ENCODE measurements at places on chromosomes 4 and X.

GRCh38 chr4:184583738-184584502, 65.3 kb downstream of the CASP3 start:
- DNase-seq: no peak

GRCh38 chr4:141630854-141631253, 5.5 kb upstream of the IL15 start:
- DNase-seq: no peak

GRCh38 chr4:15250021-15250441, 177.8 kb upstream of the C1QTNF7 start:
- DNase-seq: no peak

GRCh38 chr4:25925486-25926201, 11.6 kb downstream of the SMIM20 start:
- DNase-seq: no peak

DNA sequence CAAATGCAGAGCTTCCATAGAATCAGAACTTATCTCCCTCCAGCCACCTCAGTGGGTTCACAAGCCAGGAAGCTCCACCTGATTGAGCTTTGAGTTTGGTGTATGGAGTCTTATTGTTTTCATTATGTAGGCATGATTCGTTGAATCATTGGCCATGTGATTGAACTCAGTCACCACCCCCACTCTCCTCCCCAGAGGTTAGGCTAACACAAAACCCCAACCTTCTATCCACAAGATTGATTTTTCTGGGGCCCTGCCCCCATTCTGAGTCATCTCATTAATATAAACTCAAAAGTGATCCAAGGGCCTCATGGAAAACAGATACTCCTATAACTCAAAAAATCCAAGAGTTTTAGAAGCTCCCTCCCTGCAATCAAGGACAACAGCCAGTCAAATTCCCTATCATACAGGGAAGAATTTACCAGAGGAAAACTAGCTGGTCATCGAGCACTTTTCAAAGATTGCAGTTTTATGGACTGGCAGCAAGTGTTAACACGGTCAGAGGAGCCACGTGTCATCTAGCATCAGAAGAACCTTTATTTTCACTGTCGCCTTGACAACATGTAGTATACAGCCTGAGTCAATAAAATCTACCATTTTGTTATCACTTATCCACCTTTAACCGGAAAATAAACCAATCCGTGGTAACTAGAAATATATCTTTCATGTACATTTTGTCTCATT, 35.9 kb upstream of the GUCY1B1 start:
- no peak for DNase-seq

DNA sequence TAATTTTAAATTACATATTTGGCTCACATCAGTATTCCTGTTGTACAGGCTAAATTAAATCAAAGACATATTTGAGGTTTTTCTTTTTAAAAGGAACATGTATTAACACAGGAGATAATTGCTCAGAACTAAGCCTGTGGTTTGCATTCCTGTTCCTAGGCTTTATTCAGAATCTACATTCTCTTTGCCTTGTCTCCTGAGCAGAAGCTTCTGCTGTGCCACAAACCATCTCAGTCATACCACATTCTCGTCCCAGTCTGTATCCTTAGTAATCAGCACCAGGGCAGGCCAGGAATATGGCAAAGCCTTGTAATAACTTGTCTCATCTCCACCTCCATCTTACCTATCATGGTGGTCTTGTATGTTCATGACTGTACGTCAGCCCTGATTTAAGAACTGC, 162.8 kb downstream of the ARHGAP24 start:
- no peak for DNase-seq
